Left colon (tissue), 2 donors: ENCODE measurements at places on chromosomes 3 and 15. TPM values are rescaled to one million over a fixed set of nuclear protein-coding genes. Genes with fewer than 3 reads are reported as not detected.

CCDC54 gene
- total RNA-seq, result not detected

DNA sequence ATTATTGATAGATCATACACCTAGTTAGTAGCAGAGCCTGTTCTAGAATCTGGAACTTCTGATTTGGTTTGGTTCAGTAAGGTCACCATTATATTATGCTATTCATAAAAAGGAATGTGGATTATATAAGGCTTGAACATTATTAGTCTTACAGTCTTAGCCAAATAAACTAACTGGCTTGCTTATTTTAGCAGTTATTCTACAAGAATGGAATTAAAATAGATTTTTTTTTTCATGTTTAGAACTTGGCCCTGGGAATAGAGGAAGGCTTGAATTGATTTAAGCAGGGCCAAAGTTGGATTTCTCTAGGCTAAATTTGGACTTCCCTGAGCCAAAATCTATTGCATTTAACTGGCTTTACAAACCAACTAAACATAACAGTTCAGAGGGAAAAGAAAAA, 24.4 kb downstream of the DTWD1 start:
- no peak for DNase-seq

SHC4 gene
- total RNA-seq, result 0.81 TPM

CHDH gene
- 30.6 TPM for total RNA-seq

RPL15 gene
- total RNA-seq, result 1,192 TPM

COMMD2 gene
- 25.5 TPM for total RNA-seq
